WTC11 (cell line): ENCODE measurements at places on chromosomes 6 and 20.

DNA sequence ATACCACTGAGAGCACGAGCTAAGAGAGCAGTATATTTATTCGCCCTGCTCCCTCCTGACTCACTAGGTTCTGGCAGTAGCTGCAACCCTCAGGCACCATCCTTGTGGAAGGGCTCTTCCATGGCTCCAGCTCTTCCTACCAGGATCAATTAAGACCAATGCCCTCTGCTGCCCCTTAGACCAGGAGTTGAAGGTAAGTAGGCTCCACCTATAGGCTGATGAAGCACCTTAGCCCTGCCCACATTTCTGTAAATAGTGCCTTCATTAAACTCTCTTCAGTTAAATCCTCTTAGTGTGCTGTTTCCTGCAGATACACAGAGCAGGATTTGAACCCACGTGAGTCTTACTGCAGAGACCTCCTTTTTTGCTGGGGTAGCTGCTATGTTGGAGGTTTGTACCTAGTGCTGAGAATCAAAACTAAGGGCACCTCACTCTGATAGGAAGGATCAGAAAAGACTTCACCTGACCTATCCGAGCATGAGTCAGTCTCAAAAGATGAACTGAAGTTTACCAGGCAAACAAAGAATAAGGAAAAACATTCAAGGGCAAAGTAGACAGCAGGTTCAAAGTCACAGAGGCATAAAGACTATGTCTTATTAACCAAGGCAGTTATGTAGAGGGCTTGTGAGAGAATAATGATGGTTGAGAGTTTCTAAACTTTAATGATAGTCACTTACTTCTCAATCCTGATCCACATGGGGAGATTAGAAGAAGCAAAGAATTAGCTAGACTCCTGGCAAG lies 56.9 kb upstream of the BEND6 start:
- no peak for DNase-seq

- DNase-seq, result no peak
These were observed 45.0 kb downstream of the RNF144B start for GRCh38 chr6:18432180-18432579.

- DNase-seq, result no peak
These were observed 665.1 kb downstream of the RNF144B start for GRCh38 chr6:19052219-19052618.

DNA sequence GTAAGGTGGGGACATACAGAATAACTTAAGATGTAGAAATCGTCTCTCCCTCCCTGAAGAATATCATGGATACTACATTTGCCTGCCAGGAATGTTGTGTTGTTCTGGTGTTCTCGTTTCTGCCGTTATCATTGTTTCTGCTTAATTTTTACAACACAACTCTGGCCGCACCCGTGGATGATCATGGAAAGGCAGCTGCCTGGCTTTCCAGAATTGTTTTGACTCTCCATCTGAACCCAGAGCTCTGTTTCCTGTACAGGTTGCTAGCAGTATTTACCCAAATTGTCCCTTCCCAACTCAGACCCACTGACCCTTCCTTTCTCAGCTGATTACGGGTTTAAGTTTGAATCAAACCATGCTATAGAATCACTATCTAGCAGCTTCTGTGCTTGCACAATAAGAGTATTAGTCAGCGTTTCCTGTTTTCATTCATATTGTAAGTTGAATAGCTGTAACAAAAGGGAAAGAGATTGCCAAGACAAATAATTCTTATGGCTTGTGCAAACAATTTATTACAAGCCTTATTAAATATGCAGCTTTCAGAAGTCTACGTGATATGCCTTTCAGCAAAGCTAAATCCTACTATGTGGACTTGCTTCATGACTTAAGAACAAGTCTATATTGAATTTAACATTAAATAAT lies 139.0 kb downstream of the MTHFD1L start:
- no peak for DNase-seq

DNA sequence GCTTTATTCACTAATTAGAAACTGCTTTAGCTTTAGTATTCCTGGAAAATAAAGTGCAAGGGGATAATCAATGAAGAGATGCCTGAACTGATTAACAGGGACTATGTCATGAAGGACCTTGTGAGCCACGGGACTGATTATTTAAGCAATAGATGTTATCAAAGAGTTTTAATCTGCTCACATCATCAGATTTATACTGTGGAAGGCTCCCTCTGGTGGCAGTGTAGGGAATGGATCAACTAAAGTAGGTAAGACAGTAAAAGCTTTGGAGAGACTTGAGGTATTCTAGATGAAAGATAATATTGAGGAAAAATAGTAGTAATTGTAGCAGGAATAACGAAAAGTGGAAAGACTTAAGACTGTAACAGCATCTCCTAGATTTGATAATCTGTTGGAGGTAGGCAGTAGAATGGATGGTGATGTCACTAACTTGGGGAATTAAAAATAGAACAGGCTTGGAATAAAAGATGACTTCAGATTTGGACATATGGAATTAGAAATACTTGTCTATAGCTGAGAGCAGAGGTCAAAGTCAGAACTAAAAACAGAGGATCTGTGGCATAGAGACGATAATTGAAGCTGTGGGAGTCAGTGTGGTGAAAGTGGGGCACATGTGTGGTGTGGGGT lies 80.3 kb upstream of the HTR1E start:
- peak; percentile 51 for DNase-seq

DNA sequence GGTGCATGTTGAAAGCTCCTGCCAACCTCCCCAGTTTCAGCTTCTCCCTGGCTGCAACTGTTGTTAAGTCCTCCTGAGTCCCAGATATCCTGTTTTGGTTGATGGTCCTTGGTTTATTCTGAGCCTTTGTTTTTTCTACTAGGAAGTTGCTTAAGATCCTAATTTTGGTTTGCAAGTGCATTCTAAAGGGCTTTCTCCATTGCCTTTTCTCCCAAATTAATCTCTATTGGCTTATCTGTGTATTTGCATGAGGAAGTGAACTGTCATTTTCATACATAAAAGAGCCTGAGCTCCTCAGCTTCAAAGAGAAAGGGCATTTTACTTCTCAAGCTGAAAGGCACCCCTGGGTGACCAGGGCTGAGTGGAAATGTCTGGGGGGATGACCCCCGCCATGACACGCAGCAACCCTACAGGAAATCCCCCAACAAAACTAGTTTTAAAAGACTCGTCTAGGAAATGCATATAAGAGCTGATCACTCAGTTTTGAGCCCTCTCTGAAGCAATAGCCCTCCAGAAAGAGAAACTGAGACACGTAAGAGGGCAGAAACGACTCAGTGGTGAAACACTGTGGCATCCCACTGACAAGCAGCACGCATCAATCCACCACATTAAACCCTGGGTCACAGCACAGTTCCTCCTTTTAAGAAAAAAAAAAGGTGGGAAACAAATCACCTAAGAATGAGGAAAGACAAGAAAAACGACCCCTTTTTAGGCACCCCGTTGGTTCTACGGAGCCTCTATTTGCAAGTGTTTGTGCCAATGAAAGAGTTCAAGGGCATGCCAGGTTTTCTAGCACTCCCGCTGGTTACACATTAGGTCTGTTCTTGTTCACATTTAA lies 140.9 kb downstream of the THBS2 start:
- DNase-seq, result no peak

- DNase-seq, result no peak
These were observed 1.1 kb upstream of the AFG1L start for GRCh38 chr6:108293527-108294296.

GRCh38 chr6:96626759-96627364 lies 63.9 kb downstream of the FHL5 start:
- DNase-seq, result no peak

DNA sequence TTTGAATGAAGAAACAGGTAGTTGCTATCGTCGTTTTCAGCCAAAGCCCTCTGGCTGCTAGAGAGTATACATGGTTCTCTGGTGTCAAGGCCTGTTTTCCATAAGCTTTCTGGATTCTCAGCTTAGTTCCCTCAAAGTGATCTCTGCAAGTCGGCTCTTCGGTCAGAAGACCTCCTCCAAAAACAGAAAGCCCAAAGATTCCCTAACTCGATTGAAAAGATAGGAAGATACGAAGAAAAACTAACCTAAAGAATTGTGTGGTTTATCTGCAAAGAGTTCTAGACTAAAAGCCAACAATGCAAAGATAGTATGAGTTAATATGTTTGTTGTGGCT lies 545 bp upstream of the ASCC3 start:
- DNase-seq, result no peak

- DNase-seq, result no peak
These were observed 226.1 kb downstream of the KHDRBS2 start for GRCh38 chr6:62059901-62060300.

GRCh38 chr6:116314878-116315277 lies 35.1 kb upstream of the TSPYL1 start:
- DNase-seq, result no peak

DNA sequence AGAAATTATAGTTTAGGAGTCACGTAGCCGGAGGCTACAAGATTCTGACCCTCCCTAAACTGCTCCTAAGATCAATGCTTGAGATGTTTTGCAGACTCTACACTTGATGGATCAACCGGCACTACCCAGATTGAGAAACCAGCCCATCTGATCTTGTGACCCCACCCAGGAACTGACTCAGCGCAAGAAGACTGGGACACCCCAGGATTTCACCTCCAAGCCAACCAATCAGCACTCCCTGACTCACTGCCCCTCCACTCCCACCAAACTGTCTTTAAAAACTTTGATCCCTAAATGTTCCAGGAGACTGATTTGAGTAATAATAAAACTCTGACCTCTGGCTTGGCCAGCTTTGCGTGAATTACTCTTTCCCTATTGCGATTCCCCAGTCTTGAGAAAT lies 99.8 kb downstream of the OPRM1 start:
- no peak for DNase-seq

DNA sequence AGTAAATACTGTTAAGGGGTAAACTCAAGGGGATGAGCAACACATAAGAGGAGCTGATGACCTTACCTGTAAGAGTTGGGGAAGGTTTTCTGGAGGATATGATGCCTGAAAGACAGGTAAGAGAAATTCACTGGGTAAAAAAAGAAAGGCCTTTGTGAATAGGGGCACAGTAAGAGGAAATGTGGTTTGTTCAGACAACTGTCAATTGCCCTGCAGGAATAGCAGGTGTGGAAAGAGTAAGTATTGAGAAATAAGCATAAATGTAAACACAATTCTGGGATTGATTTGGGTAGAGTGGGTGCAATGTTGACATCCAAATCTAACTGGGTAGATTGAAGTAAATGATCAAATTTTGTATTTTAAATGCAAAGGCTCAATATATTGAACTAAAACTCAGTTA lies 670.0 kb downstream of the DHX35 start:
- no peak for DNase-seq

- no peak for DNase-seq
These were observed 173.8 kb downstream of the HIVEP2 start for GRCh38 chr6:142771162-142771561.

GRCh38 chr6:134589512-134589911 lies 271.6 kb upstream of the SGK1 start:
- peak; percentile 24 for DNase-seq

GRCh38 chr6:35402856-35403191 lies 49.3 kb upstream of the FANCE start:
- no peak for DNase-seq

- no peak for DNase-seq
These were observed 11.0 kb downstream of the SESN1 start for GRCh38 chr6:109083657-109084056.

GRCh38 chr20:38804682-38805501 lies 605 bp upstream of the PPP1R16B start:
- peak; percentile 48 for DNase-seq

- peak; percentile 44 for DNase-seq
These were observed 162.2 kb downstream of the NKAIN2 start for GRCh38 chr6:123965894-123966293.

DNA sequence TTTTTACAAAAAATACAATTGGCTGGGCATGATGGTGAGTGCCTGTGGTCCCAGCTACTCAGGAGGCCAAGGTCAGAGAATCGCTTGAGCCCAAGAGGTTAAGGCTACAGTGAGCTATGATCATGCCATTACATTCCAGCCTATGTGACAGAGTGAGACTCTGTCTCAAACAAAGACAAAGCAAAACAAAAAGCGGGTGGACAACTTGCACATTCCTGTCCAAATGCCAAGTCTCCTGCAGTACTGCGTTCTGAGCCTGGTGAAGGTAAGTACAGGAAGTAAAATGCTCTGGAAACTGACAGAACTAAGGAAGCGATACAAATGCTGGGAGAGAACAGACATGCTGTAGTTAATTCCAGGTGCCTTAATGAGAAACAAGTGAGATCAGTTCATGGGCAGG lies 20.4 kb upstream of the TMEM242 start:
- DNase-seq, result no peak

GRCh38 chr6:126107475-126108166 lies 121.3 kb downstream of the TRMT11 start:
- no peak for DNase-seq

DNA sequence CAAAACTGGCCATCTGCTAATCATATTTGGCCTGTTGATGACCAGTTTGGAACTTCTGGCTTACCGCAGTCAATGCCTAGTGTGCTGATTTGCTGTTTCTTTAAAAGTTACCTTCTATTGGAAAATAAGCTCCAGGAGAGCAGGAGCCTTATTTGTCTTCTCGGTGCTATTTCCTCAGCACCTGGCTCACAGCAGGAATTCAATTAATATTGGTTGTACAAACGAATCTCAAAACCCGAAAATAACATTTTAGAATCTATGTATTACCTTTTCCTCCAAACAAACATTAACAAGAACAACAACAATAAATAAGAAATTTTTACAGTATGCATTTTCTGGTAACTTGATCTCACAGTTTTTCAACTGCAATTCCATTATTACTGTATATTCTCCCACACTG lies 1080.7 kb upstream of the MAP3K7 start:
- DNase-seq, result no peak
